ENCODE measurements at places on chromosomes 7 and 10.
A peak's percentile ranks its signal among the peaks of the same experiment; 100 is the strongest.

GRCh38 chr7:485188-486081 lies 34.2 kb downstream of the PDGFA start:
- DNase-seq = no peak

DNA sequence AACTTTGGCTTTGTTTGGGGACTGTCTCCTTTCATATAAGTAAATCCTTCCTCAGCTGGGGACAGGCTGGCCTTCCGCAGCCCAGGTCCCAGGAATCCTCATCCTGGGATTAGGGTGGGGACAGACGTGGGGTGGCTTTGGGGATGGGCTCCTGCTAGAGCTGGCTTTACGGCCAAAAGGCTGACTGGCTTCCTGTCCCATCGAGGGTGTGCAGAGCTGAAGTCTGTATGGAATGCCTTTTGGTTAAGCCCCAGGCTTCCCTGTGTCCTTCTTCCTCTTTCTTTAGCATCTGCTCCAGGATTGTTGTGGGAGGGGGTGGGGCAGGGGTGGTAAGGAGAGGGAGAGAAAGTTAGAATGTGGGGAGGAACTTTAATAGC lies 59.4 kb upstream of the AQP1 start:
- DNase-seq = no peak

- DNase-seq = no peak
Observed at GRCh38 chr10:70774810-70775678, 10.1 kb downstream of the TBATA start.

DNA sequence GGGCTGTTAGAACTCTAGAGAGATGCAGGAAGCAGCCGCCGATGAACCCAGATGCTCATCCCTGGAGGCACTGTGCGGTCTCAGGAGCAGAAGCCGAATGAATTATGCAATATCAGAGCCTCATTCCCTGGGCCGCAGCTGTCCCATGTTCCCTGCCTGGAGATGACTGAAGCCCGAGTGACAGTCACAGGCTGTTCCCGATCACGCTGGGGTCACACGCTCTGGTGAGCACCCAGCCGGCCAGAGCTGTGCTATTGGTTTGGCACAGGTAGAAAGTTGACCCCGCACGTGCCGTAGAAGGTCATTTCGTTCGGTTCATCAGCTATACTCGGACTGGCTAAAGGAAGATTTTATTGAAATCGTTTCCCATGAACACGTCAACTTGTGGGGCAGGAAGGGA lies 140.5 kb upstream of the SH2B2 start:
- no peak for DNase-seq

- DNase-seq = no peak
Observed at GRCh38 chr7:25314094-25314730, 85.9 kb upstream of the NPVF start.

DNA sequence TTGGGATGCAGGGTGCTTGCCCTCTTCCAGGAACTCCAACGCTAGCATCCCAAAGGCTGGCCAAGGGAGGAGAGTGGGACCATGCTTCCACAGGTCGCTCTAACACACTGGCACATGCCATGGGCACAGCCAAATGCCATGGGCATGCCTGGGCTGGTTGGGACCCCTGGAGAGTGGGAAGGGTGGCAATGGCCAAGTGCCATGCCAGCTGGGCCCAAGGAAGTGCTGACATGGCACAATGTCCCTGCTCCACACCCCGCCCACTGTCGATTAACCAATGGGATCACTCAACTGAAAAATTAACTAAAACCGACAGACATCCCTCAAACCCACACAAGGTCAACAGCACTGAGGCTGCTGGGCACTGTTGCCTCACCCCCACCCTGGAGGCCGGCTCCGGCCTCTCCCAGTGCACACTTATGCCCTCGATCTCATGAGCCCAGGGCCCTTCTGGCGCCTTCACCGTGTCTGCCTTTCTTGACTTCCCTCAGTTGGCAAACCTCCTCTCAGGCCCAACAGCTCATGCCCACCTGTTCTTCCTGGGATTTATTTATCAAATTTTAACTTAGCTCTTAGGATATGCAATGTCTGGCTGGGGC lies 83.4 kb downstream of the GOLGA7B start:
- no peak for DNase-seq

GRCh38 chr10:51000164-51000563 lies 74.1 kb upstream of the PRKG1 start:
- no peak for DNase-seq

DNA sequence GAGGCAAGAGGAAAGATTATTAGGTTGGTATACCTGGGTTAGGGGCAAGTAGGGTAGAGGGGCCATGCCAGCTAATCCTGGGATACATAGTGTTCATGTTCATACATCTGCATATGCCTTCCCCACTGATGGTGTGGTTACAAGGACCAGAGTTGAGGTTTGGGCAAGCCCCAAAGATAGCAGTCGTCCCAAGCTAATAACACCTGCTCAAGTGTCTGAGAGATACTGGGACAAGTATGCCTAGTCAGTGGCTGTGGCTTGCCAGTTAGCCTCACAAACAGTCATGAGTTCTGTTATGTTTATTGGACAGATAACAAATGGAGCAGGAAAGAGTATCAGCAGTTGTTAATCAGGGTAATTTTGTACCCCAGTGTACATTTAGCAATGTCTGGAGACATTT lies 139.6 kb downstream of the ADAM22 start:
- DNase-seq = no peak

DNA sequence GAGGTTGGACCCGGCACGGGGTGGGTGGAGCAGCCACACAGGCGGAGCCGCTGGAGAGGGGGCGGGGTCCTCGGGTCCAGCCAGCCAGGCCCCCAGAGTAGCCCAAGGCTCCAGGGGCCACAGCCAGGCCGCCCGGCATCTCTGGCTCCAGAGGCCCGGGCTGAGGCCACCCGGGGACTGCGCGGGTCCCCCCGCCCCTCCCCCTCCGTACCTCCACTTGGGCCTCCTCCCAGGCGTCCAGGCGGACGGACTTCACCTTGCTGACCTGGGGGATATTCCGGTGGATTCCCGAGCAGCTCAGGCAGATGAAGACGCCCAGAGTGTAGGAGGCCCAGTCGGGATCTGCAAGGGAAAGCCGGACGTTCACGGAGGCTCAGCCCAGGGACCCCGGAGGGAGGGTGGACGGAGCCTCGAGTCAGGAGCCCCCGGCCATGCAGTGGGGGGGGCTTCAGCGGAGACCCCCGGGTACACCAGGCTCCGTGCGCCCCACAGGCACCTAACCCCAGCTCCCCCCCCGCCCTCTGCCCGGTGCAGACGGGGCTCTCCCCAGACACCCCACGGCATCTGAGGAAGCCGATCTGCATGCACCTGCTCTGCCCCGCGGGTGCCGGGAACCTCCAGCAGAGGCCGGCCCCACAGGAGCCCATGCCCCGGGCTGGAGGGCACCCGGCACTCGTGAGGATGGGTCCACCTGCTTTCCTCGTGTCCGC lies 19.2 kb downstream of the ADAP1 start:
- no peak for DNase-seq

- DNase-seq = no peak
Observed at GRCh38 chr10:62528441-62528840, 154.3 kb downstream of the ZNF365 start.

DNA sequence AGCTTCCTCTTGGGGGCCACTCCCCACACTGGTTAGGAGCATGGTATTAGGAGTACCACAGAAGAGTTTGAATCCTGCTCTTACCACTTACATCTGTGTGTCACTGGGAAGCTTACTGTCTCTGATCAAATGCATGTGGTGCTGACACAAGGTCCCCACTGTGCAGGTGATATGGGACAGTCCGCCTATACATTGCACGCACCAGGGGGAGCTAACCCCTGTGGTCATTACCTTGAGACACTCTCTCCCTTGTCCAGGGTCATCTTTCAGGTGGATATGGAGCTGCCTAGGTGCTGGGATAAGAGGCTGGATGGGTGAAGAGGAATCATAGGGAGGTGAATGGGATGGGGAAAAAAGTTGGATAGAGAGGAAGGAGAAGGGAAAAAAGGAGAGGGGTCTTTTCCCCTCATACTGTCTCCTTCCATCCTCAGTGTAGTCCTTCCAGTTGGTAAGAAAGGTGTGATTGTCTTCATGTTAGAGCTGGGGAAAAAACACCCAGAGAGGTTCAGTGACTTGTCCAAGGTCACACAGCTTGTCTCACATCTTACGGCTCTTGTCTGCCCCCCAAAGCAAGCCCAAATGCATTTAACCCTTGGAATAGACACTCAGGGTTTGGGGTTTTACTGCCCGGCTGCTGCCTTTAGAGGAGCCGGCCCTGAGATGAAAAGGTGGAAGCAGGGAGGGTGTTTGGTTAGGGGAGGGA lies 125.9 kb downstream of the CDH23 start:
- DNase-seq = no peak

DNA sequence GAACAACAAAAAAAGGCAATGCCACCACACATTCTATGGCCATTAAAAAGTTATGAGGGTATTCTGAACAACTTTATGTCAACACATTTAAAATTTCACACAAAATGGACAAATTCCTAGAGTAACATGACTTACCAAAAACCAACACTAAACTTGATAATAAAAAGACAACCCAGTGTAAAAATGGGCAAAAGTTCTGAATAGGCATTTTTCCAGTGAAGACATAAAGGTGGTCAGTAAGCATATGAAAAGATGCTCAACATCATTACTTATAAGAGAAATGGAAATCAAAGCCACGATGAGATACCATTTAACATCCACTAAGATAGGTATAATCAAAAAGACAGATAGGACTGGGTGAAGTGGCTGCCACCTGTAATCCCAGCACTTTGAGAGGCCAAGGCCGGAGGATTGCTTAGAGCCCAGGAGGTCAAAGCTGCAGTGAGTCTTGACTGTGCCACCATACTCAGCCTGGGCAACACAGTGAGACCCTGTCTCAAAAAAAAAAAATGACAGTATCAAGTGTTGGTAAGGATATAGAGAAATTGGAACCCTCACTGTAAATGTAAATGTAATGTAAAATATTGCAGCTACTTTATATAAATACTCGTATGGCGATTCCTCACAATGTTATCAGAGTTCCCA lies 71.1 kb upstream of the OIT3 start:
- no peak for DNase-seq

DNA sequence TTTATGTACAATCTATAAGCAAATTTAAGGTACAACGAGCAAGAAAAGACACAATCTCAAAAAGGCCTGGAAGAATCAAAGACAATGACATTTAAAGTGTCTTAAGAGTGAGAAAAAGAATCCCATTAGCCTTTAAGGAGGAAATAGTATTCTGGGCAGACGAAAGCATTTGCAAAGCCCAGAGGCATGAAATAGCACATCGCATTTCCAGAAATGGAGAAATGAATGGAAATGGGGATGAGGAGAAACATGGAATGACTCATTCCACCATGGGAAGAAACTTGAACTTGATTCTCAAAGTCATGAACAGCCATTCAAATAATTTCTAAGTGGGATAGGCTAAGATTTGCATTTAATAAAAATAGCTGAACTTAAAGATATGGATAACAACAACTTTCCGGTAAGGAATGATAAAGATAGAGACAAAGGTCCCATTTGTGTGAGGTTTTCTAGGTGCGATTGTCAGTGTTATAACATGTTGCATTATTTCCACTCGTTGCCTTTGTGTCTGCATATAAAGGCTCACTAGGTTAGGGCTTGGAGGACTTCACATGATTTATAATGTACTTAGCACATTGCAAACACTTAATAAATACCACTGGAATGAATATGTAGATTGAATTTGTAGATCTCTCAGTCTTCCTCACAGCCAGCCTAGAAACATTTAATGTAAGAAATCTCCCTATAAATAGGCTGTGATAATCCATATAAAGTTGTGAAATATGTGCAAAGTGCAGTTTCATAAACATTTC lies 310.3 kb upstream of the KLF6 start:
- no peak for DNase-seq

DNA sequence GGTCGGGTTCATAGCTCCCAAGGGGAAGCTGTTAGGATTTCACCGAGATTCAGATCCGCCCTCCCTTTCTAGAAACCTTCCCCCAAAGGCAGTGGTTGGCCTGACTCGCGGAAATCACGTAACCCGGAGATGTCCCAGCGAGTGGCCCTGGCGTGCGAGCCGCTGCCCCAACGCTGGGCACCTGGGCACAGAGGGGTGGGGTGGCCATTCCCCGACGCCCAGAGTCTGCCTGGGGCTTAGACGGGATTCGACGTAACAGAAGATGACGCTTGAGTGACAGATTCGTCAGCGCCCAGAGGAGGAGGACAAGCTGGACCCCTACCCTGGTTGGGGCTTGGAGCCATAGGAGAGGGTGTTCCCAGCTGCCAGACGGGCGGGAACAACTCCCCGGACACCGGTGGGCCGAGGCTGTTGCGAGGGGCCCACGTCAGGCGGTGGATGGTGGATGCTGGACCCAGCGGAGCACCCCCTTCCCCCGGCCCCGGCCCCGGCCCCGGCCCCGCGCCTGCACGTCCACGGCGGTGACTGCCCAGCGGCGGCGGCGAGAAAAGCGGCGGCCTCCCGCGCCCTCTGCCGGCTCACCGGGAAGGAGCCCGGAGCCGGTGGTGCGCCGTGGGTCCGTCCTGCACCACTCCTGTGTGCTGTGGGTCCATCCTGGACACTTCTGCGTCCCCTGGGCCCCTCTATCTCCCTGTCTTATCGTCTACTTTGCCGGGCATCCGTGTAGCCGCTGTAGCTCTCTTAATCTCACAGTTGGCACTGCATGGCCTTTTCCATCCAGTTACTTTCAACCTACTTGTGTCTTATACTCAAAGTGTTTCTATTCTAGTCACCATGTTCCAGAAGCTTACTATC lies 35.4 kb upstream of the KNDC1 start:
- no peak for DNase-seq

- DNase-seq = peak; percentile 1
Observed at GRCh38 chr10:13483951-13484350, 44.9 kb downstream of the BEND7 start.

- DNase-seq = no peak
Observed at GRCh38 chr10:12707461-12708185, 293.9 kb downstream of the CCDC3 start.

DNA sequence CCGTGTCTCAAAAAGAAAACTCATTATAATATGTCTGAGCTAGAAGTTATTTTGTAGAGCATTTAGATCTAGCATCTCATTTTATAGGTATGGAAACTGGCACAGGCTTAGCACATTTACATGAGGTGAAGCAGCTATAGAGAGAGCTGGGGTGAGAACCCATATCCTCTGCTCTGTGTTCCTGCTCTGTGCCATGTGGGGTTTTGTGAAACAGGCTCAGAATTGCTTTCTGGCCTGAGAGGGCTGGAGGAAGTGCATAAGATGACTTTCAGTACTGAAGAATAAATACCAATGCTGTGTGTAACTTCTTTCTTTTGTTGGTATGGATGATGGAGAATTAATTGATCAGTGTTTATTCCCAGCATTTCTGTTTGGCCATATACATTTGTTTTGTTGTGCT lies 159.1 kb downstream of the LRRC4 start:
- no peak for DNase-seq

GRCh38 chr7:82036146-82036886 lies 266.5 kb upstream of the HGF start:
- no peak for DNase-seq

DNA sequence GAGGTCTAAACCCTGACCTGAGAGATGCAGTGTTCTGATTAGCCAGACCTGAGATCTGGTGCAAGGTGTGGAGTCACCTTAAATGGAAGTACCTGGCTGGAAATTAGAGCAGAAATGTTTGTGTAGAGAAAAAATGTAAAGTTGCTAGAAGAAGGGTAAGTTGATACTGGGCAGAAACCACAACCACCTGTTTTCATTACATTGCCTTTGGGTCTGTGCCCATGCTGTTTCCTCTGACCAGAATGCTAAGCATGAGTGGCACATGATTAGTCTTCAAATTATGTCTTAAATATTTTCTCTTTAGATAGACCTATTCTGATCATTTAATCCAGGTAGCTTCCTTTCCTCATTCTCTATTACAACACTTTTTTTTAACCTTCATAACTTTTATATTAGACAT lies 69.0 kb downstream of the CASD1 start:
- no peak for DNase-seq
